ENCODE measurements at places on chromosomes 1 and 21.

GRCh38 chr1:112509005-112509659, 367 bp downstream of the WNT2B start:
- no peak for DNase-seq

GRCh38 chr1:239677362-239677761, 291.0 kb downstream of the CHRM3 start:
- DNase-seq, result no peak

DNA sequence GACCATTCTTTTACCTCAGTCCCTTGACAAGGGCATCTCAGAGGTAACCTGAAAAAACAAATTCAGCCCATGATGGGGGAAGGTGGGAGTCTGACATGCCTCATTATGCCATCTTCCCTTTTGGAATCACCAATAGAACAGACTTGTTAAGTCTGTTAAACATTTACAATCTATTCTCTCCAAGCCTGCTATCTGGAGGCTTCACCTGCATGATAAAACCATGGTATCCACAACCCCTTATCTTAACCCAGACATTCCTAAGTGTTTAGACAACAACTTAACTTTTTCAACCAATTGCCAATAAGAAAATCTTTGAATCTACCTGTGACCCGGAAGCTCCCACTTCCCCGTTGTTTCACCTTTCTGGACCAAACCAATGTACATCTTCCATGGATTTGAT, 233.0 kb upstream of the CACYBP start:
- no peak for DNase-seq

DNA sequence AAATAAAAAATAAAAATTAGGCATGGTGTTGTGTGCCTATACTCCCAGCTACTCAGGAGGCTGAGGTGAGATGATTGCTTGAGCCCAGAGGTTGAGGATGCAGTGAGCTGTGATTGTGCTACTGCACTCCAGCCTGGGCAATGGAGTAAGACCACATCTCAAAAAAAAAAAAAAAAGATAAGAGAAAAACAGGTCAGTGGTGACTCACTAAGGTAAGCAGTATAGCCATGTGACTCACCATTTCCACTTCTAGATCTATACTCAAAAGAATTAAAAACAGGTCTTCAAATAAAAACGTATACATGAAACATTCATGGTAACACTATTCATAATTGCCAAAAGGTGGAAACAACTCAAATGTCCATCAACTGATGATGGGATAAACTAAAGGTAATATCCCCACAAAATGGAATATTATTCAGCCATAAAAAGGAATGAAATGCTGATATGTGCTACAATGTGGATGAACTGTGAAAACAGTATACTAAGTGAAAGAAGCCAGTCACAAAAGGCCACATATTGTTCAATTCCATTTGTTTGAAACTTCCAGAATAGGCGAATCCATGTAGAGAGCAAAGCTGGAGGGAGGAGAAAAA, 75.1 kb downstream of the ZNF281 start:
- no peak for DNase-seq

DNA sequence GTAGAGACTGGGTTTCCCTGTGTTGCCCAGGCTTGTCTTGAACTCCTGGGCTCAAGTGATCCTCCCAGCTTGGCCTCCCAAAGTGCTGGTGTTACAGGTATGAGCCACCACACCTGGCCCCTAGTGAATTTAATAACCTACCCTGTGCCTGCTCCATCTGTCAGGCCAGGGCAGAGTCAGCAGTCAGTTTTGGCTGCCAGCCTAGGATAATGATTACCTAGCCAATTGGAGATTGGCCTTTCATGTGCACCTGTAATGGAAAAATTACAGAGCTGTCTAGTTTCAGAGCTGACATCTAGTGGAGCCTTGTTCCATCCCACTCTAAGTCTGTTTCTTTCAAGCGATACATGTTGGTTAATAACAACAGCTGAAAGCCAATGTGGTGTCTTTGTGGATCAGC, 92.0 kb downstream of the DIRAS3 start:
- no peak for DNase-seq

DNA sequence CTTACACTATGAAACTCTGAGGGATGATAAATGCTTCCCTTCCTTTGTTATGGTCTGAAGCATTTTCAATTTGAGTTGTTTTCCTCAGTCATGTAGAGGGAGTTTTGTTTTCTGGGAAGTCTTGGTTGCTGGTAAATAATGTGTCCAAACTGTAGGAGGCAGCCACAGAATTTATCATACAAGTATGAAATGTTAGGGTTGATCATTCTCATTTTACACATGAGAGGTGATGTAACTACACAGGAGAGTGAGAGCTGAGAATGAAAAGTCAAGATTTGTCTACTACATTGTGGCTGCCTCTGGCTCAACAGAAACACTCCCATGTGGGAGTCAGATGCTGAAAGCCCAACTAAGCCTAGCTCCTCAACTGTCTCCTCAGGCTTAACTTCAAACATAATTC, 182.5 kb upstream of the SGIP1 start:
- no peak for DNase-seq

GRCh38 chr1:59292562-59292961, 4.3 kb upstream of the FGGY start:
- DNase-seq, result no peak

DNA sequence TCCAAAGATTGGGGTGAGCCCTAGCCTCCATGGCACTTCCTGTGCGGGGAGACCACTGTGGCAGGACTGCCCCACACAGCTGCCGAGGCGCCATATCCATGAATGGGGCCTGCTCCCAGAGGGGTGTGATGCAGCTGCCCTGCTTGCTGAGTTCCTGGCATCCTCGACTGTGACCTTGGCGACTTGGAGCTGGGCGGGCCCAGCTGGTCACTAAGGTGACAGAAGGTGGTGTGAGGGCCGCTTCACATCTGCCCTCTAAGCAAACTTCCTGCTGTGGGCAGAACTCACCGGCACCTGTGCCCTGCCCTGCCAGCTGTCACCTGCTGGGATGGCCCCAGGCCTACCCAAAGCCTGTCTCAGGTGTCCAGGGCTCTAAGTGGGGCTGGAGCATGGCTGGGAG, 9.0 kb downstream of the TMEM61 start:
- DNase-seq, result no peak

DNA sequence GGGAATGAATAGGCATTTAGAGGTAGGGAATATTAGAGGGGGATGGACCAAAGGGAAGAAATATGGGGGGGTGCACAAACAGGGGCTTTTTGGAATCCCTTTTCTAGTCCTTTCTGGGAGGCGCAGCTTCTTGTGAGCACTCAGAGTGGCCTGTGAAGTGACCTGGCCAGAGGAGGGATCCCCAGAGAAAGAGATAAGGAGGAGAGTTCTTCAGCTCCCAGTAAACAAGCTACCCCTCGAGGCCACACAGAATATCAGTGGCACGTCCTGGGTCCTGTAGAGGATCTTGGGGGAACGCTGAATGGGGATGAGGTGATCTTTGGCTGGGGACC, 19.4 kb downstream of the VANGL2 start:
- DNase-seq, result no peak

GRCh38 chr1:28845786-28846543, 34.0 kb downstream of the OPRD1 start:
- no peak for DNase-seq

DNA sequence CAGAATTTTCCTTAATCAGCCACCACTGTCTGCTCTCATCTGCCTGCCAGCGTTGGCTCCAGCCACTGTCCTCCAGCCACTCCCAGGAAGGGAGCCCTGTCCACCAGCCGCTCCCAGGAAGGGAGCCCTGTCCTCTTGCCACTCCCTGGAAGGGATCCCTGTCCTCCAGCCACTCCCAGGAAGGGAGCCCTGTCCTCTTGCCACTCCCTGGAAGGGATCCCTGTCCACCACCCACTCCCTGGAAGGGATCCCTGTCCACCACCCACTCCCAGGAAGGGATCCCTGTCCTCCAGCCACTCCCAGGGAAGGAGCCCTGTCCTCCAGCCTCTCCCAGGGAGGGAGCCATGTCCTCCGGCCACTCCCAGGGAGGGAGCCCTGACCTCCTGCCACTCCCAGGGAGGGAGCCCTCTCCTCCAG, 726.5 kb downstream of the PTPRU start:
- no peak for DNase-seq

GRCh38 chr21:45348591-45349327, 56.2 kb upstream of the COL18A1 start:
- no peak for DNase-seq

GRCh38 chr1:227333423-227333822, 15.1 kb upstream of the CDC42BPA start:
- DNase-seq, result no peak

DNA sequence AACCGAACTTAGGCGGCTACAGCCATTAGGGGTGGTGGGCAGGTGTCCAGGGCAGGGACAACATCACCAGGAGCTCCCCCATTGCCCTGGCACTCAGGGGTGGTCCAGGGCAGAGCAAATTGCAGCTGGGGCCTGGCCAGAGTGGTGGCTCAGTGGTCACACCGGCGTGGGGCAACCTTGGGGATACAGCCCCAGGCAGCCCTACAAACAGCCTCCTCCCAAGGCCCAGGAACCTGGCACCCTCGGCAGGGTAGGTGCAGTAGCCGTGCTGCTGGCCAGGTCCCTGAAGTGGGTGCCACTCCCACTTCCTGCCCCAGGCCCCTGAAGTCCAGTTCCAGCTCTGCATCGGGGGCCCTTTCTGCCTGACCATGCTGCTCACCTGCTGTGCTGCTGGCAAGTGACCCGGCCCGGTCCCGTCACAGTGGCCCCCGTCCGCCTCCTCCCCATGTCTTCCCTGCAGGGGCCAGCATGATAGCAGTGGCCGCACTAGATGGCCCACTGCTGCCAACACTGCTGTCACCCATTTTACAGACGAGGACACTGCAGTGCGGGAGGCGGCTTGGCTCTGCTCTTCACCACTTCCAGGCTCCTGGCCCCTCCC, 712.8 kb downstream of the MATN1 start:
- DNase-seq, result no peak

- no peak for DNase-seq
These were observed 80.0 kb downstream of the VWA5B1 start for GRCh38 chr1:20370698-20371097.

- DNase-seq, result no peak
These were observed 53.9 kb upstream of the TIAM1 start for GRCh38 chr21:31397939-31398338.

DNA sequence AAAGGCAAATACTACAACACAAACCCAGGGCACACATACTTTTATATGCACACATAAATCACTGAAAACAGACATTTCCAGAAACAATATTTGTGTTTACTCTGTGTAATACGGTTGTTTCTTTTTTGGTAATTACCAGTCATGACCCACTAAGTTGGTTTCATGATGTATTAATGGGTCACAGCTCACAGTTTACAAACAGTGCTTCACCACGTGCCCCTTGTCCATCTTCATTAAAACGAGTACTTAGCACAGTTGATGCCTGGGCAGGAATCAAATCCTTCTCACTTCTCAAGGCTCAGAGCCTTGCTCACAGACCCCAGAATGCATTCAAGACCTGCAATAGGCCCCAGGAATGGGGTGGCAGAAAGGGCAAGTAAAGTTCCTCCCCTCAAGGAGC, 13.8 kb downstream of the SSBP3 start:
- no peak for DNase-seq

All from H54 (cell line).